ENCODE measurements at places on chromosomes 5 and 9. TPM values are rescaled to one million over a fixed set of nuclear protein-coding genes. Genes with fewer than 3 reads are reported as not detected.

The PDZD2 gene
- under 0.01 TPM for total RNA-seq

The HSD17B3 gene
- total RNA-seq: not detected

The SLC25A2 gene
- total RNA-seq: 0.72 TPM

The ZNF483 gene
- total RNA-seq: 2.6 TPM

The BTNL3 gene
- total RNA-seq: not detected

The MARVELD2 gene
- 0.63 TPM for total RNA-seq

The SLC23A1 gene
- total RNA-seq: not detected

The CER1 gene
- not detected for total RNA-seq

The ZNF366 gene
- not detected for total RNA-seq

The MCTP1 gene
- 1.5 TPM for total RNA-seq

The ZFP37 gene
- 3.6 TPM for total RNA-seq

The TTC16 gene
- total RNA-seq: not detected

The PCYOX1L gene
- 6.3 TPM for total RNA-seq

The PDGFRB gene
- total RNA-seq: 180 TPM

The ZNF300 gene
- 8.1 TPM for total RNA-seq

The OR13F1 gene
- total RNA-seq: not detected

The OTULIN gene
- total RNA-seq: 26.2 TPM

The NOXA1 gene
- total RNA-seq: 0.36 TPM

The PTPDC1 gene
- 10.8 TPM for total RNA-seq

The TNFSF8 gene
- not detected for total RNA-seq

The RUSC2 gene
- total RNA-seq: 32.9 TPM

The LCN9 gene
- not detected for total RNA-seq

The NRG2 gene
- total RNA-seq: not detected

The PDE6A gene
- total RNA-seq: not detected

The RRAGA gene
- total RNA-seq: 62.5 TPM

The GRM6 gene
- total RNA-seq: not detected

The HNRNPA0 gene
- total RNA-seq: 20.0 TPM

The CCDC192 gene
- total RNA-seq: not detected

The ASTN2 gene
- 3.5 TPM for total RNA-seq

The OTP gene
- total RNA-seq: not detected

The TMEM8B gene
- 2.8 TPM for total RNA-seq

The CFAP90 gene
- total RNA-seq: not detected

The PCDHGB1 gene
- 3.1 TPM for total RNA-seq

The CLPTM1L gene
- 108 TPM for total RNA-seq

The NR2F1 gene
- total RNA-seq: 20.5 TPM

The PRR7 gene
- total RNA-seq: 8.8 TPM

The STK10 gene
- 17.0 TPM for total RNA-seq

The HDHD3 gene
- 9.5 TPM for total RNA-seq

The ORM2 gene
- total RNA-seq: not detected

The GRIN3A gene
- 0.09 TPM for total RNA-seq

The UCK1 gene
- 24.6 TPM for total RNA-seq

The C5orf58 gene
- not detected for total RNA-seq

The PLPP7 gene
- total RNA-seq: 5.6 TPM

The MEIKIN gene
- not detected for total RNA-seq

The SCAMP1 gene
- total RNA-seq: 29.9 TPM

The TAF11L12 gene
- not detected for total RNA-seq

The SH3TC2 gene
- 4.1 TPM for total RNA-seq

The ANKRD34B gene
- not detected for total RNA-seq

The TRIM36 gene
- total RNA-seq: 0.36 TPM

The FOXD4 gene
- total RNA-seq: 0.27 TPM

The GHR gene
- 4.3 TPM for total RNA-seq

The ACSL6 gene
- total RNA-seq: not detected

The PAEP gene
- not detected for total RNA-seq

All from fibroblast of the aortic adventitia (primary cell).